ENCODE measurements at places on chromosomes 5 and 9. TPM values are rescaled to one million over a fixed set of nuclear protein-coding genes. Genes with fewer than 3 reads are reported as not detected.
A peak's percentile ranks its signal among the peaks of the same experiment; 100 is the strongest.

DNA sequence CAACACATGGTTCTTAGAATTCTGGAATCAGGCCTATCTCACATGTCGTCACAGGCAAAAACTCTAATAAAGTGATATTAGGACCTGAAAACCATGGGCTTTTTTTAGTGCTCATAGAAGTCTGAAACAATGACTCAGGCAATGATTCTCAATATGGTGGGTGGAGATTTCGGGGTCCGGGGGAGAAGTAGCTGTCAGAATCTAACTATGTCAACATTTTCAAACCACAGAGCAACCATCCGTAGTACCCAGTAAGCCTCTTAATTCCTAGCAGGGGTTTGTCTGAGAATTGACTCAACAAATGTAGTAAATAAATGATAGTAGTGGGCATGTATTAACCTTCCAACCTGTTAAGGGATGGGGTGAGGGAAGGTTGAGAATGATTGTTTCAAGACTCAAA lies 2.6 kb downstream of the AMACR start:
- H3K36me3 ChIP-seq = peaks cover 10% of the 10 kb centered on the region
- H3K4me1 ChIP-seq = peaks cover 13% of the 10 kb centered on the region
- H3K4me3 ChIP-seq = no peak overlapping the region
- no peaks in the 10 kb centered on the region for H3K27me3 ChIP-seq
- DNase-seq = no peak

DNA sequence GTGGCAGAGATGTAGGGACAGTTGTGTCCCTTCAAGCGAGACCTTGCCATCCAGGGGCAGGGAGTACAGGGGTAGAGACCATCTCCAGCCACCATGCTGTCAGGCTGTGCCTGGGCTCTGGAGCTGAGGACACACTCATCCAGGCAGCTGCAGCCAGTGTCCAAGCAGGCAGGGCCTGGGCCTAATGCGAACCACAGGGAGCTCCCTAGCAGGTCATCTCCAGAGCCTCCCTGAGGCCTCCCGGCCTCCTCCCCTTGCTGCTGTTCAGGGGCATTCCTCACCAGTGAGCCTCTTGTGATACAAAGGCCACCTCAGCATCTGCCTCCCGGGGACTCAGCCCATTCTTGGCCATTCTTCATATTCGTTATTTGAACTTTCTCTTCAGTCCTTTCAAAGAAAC lies 35.0 kb downstream of the TPPP start:
- H3K27ac ChIP-seq = peak overlapping the region; percentile 47
- H3K36me3 ChIP-seq = no peaks in the 10 kb centered on the region
- no peak for DNase-seq
- no peaks in the 10 kb centered on the region for H3K27me3 ChIP-seq
- no peaks in the 10 kb centered on the region for H3K4me1 ChIP-seq
- H3K4me3 ChIP-seq = no peak overlapping the region

GRCh38 chr9:23278561-23278960 lies 547.5 kb downstream of the ELAVL2 start:
- H3K4me1 ChIP-seq = no peaks in the 10 kb centered on the region
- no peaks in the 10 kb centered on the region for H3K27me3 ChIP-seq
- H3K36me3 ChIP-seq = no peaks in the 10 kb centered on the region
- no peak for DNase-seq
- no peak overlapping the region for H3K4me3 ChIP-seq

DNA sequence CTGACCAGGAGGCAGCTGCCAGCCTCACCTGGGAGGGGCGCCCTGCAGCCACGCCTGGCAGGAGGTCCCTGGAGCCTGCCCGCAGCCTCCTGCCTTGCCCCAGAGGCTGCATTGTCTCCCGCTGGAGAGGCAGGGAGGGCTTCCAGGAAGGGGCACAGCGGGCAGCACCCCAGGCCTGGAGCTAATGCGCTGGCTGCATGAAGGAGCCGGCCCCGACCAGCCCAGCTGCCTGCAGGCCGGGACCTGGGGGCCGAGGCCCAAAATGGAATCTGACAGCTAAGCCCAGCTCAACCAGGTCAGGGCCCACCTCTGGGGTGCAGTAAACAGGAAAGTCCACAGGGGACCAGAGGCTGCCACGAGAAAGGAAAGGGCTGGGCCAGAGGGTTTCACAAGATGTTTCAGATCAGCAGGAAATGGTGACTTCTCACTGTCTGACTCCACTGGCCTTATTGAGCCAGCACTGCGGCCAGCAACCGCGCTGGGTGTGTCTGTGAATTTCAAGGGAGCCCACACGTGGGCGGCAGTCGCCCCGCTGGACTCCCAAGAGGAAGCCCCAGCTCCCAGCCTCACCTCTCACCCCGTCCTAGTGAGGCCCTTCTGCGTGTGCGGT lies 18.6 kb upstream of the NOTCH1 start:
- H3K36me3 ChIP-seq = no peaks in the 10 kb centered on the region
- H3K27me3 ChIP-seq = no peaks in the 10 kb centered on the region
- no peak overlapping the region for H3K27ac ChIP-seq
- no peak overlapping the region for H3K4me3 ChIP-seq
- DNase-seq = no peak
- no peaks in the 10 kb centered on the region for H3K4me1 ChIP-seq

- H3K4me1 ChIP-seq = no peaks in the 10 kb centered on the region
- no peak overlapping the region for H3K4me3 ChIP-seq
- DNase-seq = no peak
Measured at GRCh38 chr9:74458832-74459231, 38.3 kb upstream of the RORB start.

DNA sequence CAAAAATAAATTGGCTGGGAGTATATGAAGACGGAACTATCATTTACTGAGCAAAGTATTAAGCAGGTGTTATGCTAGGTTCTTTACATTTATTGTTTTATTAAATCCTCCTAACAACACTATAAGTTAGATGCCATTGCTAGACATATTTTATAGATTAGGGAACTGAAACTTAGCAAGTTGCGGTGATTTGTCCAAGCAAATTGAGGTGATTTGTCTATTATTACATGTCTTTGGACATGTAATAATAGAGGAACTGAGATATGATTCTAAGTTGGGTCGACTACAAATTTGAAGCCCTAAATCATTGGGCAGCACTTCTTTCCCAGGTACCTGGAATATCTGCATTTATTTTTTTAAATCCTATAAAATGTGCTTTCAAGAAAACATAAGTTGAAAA lies 429.9 kb downstream of the GABRG2 start:
- H3K36me3 ChIP-seq = no peaks in the 10 kb centered on the region
- no peaks in the 10 kb centered on the region for H3K27me3 ChIP-seq
- DNase-seq = no peak
- H3K4me3 ChIP-seq = no peak overlapping the region
- no peaks in the 10 kb centered on the region for H3K4me1 ChIP-seq
- H3K27ac ChIP-seq = no peak overlapping the region

DNA sequence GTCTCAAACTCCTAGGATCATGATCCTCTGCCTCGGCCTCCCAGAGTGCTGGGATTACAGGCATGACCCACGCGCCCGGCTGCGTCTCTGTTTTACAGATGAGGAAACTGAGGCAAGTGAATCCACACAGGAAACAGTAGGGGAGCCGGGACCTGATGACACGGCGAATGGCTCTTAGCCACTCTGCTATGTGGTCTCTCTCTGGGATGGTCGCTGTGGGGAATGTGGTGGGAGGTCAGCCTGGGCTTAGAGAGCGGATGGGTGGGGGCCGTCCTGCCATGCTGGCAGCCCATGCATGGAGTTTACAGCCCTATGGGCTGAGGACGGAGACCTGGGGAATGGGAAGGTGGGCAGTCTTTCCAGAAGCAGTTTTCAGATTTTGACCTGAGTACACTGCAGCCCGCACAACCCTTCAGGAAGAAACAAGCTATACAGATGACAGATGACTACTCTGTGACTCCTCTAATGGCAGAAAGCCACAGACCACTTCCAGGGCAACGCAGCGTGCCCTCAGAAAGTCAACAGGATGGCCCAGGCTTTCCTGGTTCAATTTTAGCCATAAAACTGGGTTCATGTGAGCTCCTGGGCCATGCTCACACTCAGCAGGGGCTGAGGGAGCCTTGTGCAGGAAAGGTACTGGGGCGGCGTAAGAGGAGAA lies 136.1 kb upstream of the RAPGEF1 start:
- no peaks in the 10 kb centered on the region for H3K4me1 ChIP-seq
- H3K4me3 ChIP-seq = no peak overlapping the region
- H3K36me3 ChIP-seq = no peaks in the 10 kb centered on the region
- no peaks in the 10 kb centered on the region for H3K27me3 ChIP-seq
- H3K27ac ChIP-seq = no peak overlapping the region

- no peaks in the 10 kb centered on the region for H3K27me3 ChIP-seq
- H3K4me1 ChIP-seq = peaks cover 18% of the 10 kb centered on the region
- no peak for DNase-seq
- no peak overlapping the region for H3K27ac ChIP-seq
- H3K4me3 ChIP-seq = no peak overlapping the region
Measured at GRCh38 chr9:129713402-129713679, 39.5 kb downstream of the PTGES start.

DNA sequence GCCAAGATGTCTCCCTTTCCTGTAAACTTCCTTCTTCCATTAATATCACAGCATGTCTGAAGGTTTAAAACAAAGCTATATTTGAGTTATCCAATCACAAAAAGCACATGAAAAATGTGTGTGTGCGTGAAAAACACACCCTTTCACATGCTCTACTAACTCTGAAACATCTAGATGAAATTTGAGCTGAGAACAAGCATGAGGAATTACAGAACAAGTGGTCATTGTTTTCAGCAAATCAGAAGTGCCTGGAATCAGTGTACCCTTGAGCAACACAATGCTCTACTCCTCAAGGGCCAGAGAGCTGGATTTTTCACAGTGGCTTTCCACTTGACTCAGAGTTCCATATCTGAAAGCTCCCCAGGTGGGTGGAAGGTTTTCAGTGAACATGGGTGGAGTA lies 255.9 kb downstream of the PSAT1 start:
- no peak for DNase-seq
- H3K4me3 ChIP-seq = no peak overlapping the region
- no peaks in the 10 kb centered on the region for H3K4me1 ChIP-seq
- no peaks in the 10 kb centered on the region for H3K36me3 ChIP-seq
- no peaks in the 10 kb centered on the region for H3K27me3 ChIP-seq

DNA sequence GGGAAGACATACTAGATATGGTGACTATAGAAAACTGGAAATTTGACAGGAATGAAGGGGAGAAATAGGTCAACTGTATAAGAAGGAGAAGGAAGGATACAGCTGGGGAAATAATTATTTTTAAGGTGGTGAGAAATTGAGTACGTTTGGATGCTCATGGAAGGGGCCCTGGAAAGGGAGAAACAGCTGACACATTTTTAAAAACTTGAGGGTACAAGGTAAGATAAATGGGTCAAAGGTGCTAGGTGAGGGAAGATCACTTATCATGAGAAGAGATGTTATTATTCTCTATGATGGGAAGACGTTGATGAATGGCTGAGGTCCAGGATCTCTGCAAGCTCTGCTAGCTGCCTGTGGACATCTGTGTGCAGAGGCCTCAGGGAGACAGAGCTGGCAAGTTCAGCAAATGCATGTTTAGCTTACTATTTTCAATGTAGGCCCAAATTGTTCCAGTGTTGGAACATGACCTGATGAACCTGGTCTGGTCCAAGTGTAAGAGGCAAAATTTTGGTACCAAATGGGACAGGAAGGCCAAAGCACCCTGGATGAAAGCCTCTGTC lies 181.7 kb downstream of the MTRR start:
- DNase-seq = no peak
- no peaks in the 10 kb centered on the region for H3K4me1 ChIP-seq
- no peaks in the 10 kb centered on the region for H3K27me3 ChIP-seq
- H3K36me3 ChIP-seq = no peaks in the 10 kb centered on the region

GRCh38 chr9:134811673-134812342 lies 68.8 kb upstream of the FCN2 start:
- no peak overlapping the region for H3K27ac ChIP-seq
- no peaks in the 10 kb centered on the region for H3K27me3 ChIP-seq
- no peaks in the 10 kb centered on the region for H3K36me3 ChIP-seq
- DNase-seq = no peak
- H3K4me3 ChIP-seq = no peak overlapping the region

GRCh38 chr5:54900984-54901725 lies 84.2 kb downstream of the ESM1 start:
- no peak overlapping the region for H3K27ac ChIP-seq
- H3K4me3 ChIP-seq = no peak overlapping the region
- no peaks in the 10 kb centered on the region for H3K27me3 ChIP-seq
- no peaks in the 10 kb centered on the region for H3K36me3 ChIP-seq

GRCh38 chr5:174596429-174596828 lies 128.0 kb upstream of the MSX2 start:
- no peak overlapping the region for H3K27ac ChIP-seq
- H3K27me3 ChIP-seq = no peaks in the 10 kb centered on the region
- no peak for DNase-seq

- DNase-seq = no peak
- no peaks in the 10 kb centered on the region for H3K27me3 ChIP-seq
- H3K36me3 ChIP-seq = no peaks in the 10 kb centered on the region
- H3K4me3 ChIP-seq = no peak overlapping the region
- H3K4me1 ChIP-seq = no peaks in the 10 kb centered on the region
Measured at GRCh38 chr5:2914981-2915484, 163.6 kb upstream of the IRX2 start.

The ADAMTS13 gene
- 0.32 TPM for polyA plus RNA-seq

The ARL14EPL gene
- polyA plus RNA-seq = not detected

The SLCO4C1 gene
- polyA plus RNA-seq = 1.2 TPM

The ZNF879 gene
- 3.5 TPM for polyA plus RNA-seq

The SIT1 gene
- 196 TPM for polyA plus RNA-seq

Data from CD8-positive, alpha-beta memory T cell (primary cell).